ENCODE measurements at places on chromosomes 1 and 21.
A peak's percentile ranks its signal among the peaks of the same experiment; 100 is the strongest.

GRCh38 chr1:172653015-172653709, 5.7 kb upstream of the FASLG start:
- DNase-seq, result peak; percentile 61

GRCh38 chr21:46066591-46067331, 31.2 kb upstream of the COL6A2 start:
- peak; percentile 81 for DNase-seq

- no peak for DNase-seq
Measured at GRCh38 chr1:191620883-191621282, 537.4 kb upstream of the RGS18 start.

GRCh38 chr1:221449801-221450470, 292.0 kb downstream of the DUSP10 start:
- peak; percentile 69 for DNase-seq

GRCh38 chr1:153832293-153832692, 57.1 kb downstream of the SLC27A3 start:
- DNase-seq, result no peak

GRCh38 chr1:231383159-231383860, 38.8 kb downstream of the EGLN1 start:
- no peak for DNase-seq

DNA sequence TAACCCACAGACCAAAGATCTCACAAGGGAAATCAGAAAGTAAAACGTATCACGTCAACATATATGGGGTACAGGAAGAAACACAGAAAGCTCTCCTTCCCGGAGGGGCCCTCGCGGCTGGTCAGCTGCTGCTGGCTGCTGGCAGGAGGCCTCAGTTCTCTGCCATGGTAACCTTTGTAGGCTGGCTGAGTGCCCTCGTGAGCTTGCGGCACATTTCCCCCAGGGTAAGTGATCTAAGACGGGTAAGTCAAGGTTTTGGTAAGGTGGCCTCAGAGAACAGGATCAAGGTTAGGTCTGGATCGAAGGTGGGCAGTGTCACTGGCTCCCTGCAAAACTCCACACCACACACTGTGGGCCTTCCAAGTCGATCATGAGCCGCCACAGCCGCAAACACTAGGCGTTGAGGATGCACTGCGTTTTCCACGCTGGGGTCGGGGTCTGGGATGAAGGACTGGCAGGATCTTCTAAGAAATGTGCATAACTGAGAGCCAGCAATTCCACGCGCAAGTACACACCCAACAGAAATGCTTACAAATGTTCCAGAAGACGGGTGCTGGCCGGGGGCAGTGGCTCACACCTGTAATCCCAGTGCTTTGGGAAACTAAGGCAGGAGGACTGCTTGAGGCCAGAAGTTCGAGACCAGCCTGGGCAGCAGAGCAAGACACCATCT, 33.9 kb downstream of the WDR4 start:
- DNase-seq, result peak; percentile 54

DNA sequence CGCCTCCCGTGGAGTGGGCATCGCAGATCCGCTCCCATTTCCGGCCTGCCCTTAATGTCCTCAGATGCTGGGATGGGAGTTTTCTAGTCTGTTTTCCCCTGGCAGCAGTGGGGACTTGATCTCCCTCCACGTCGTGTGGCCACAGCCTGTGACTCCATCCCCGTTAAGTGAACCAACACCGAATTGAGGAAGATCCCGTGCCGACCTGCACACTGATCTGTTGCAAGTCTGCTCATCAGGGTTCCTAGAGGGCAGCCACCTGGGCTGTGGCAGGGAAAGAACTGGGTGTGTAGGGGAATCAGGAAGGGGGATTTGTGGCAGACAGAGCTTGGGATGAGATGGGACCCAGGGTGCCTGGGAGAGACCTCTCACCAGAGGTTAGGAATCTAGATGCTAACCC, 23.3 kb upstream of the CDK18 start:
- no peak for DNase-seq

DNA sequence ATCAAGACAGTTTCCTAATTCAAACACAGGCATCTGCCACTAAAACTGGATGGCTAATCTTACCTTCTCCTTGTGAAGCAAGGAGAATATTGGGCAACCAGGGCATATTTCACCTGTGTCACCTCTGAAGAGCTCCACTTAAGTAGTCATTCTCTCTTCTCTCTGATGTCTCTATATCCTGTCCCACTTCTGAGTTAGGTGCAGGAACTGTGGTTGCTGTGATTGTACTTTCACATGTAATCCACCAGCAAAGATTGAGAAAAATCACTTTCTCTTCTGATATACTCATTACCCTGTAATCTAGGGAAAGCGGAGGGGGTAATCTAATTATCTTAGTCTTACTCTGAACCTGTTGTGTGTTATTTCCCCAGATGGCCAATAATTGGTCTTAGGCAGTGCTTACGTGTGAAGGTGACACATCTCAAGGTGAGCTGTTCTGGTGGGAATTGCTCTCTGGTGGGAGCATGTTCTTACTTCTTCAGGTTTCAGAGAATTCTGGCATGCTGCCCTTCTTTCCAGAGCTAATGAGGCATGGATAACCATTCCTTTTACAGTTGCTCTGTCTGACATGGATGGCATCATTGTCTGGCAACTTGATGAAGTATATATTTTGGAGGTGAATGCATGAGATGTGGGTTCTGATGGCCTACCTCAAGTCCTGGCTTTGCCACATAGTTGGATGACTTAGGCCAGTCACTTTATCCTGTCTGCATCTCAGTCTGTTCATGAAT, 12.0 kb downstream of the XCL2 start:
- no peak for DNase-seq

DNA sequence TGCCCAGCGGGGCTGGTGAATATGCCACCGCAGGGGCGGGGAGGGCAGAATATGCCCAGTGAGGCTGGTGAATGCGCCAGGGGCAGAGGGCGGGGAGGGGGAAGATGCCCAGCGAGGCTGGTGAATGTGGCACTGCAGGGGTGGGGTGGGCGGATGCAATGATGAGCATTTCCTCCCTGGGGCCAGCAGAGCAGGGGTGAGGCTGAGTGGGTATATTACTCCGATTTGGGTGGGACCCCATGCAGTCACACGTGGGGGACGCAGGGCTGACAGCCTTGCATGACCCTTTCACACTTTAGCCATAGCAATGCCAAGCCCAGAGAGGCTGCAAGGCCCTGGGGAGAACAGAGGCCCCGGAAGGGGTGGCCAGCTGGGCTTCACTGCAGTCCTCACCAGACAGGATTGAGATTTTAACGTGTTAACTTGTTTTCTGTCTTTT, 9.3 kb upstream of the SLX9 start:
- DNase-seq, result no peak

- no peak for DNase-seq
Measured at GRCh38 chr1:28833381-28833780, 21.4 kb downstream of the OPRD1 start.

DNA sequence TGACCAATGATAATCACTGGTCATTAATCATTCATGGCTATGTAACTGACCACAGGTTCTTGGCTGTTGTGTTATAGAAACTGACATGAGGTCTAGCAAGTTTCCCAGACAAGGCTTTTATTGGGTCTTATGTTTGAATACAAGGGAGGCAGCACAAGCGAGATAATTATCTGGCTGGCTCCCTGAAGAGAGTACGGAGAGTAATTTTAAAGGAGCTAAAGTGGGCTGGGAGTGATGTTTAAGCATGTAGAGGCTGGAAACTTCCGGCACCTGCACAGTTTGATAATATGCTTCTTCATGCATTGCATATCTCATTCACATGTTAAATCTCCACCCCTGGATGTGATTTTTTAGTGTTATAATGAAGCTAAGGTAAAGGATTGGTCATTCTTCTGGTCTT, 116.2 kb upstream of the KCNK1 start:
- DNase-seq, result no peak

DNA sequence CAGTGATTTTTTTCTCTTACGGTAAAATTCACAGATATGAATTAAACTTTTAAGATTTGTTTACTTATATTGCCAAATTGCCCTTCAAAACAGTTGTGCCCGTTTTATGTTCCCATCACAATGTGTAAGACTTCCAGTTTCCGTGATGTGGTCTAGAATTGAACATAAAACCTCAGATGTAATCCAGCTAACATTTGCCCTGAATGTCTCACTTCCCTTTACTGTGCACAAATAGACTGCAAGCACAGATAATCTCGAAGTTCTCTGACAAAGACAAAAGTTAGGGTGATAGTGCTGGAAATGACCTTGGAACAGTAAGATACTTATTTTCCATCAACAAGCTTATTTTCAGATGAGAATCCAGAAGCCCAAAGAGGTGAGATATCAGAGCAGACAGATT, 177.5 kb downstream of the ZZZ3 start:
- DNase-seq, result no peak

- DNase-seq, result no peak
Measured at GRCh38 chr1:116737855-116738321, 16.3 kb upstream of the CD2 start.

DNA sequence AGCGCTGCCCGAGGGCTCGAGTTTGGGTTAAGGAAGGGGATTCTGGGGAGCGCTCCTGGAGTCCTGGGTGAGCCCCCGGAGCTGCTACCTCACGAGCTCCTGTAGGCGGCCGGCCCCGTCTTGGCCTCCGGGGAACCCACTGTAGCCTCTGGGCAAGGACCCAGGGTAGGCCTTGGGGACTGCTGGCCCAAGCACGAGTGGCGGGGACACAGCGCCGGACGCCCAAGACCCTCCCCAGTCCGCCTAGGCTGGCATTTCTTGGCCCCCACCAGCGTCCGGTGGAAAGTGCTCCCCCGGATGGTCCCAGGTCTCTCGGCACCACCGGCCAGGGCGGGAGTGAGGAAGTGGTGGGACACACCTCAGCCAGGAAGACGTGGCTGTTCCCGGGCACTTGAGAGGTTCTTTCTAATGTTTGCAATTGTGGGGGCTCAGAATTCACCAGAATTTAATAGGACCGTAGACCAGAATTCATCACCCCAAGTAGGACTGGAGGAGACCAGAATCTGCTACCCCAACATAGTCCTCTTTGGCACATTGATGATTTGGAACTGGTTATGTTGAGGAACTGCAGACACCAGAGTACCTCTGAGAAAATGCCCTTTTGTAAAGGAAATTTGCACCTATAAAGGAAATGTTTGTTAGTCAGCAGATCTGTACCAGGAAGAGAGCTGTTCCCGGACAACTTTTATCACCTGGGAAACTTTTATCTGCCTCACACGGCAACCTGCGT, 622 bp upstream of the TMPRSS2 start:
- no peak for DNase-seq

GRCh38 chr1:2115702-2116341, 65.6 kb downstream of the PRKCZ start:
- no peak for DNase-seq

DNA sequence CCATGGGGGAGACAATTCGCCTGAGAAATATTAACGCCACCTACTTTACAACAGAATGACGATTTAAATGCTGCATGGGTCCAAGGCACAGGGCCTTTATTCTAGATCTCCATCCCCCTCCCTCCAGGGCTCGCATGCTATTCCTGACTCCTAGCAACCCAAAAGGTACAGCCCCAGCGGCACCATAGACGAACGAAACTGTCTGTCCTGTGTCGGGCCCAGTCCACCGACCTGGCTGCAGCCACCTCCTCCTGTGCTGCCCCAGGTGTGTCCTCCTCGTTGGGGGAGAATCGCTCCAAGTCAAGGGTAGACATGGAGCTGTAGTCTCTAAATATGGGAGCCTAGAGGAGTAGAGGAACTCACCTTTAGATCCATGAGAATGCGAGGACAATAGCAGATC, 196.5 kb downstream of the TOMM20 start:
- no peak for DNase-seq

GRCh38 chr1:53947172-53947907, 1.2 kb downstream of the LRRC42 start:
- no peak for DNase-seq

GRCh38 chr1:157198619-157199420, 60.6 kb upstream of the ETV3 start:
- DNase-seq, result no peak

- no peak for DNase-seq
Measured at GRCh38 chr1:240935920-240936319, 324.0 kb upstream of the GREM2 start.

DNA sequence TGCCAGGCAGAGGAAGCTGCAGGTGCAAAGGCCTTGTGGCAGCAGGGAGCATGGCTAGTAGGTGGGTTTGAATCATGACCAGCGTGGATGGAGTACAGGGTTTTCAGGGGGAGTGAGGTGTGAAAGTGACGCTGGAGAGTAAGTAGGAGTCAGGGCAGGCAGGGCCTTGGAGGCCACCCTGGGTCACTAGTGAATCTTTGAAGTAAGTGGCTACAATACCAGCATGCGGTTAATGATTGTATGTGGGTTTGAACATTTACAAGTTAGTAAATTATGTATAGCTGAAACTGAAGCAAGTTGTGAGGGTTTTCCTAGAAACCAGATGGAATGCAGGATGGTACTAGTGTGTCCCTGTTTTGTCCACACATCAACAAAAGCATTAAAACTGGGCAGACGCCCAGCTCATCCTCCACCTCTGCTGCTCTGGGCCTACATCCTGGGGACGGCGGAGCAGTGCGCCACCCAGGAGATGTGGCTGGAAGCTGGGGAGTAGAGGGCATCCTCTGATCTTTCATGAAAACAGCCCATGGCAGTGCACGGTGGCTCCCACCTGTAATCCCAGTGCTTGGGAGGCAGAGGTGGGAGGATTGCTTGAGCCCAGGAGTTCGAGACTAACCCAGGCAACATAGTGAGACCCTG, 41.2 kb upstream of the B3GALNT2 start:
- no peak for DNase-seq

DNA sequence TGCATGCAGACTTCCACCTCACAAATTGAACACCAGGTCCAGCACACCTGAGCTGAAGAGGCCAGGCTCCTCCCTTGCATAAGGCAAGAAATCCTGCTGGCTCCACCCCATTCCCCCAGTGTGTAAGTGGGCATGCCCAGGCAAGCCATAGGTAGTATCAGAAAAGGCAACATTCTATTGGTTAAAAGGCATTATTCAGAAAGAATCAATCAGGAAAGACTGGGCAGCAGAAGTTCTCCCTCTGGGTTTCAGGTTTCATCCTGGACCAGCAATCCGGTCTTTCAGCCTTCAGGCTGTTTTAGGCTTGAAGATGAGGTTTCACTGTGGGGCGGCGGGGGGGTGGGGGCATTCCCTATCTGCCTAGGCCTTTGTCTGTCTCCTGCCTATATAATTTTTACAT, 42.0 kb upstream of the LHX8 start:
- DNase-seq, result no peak

DNA sequence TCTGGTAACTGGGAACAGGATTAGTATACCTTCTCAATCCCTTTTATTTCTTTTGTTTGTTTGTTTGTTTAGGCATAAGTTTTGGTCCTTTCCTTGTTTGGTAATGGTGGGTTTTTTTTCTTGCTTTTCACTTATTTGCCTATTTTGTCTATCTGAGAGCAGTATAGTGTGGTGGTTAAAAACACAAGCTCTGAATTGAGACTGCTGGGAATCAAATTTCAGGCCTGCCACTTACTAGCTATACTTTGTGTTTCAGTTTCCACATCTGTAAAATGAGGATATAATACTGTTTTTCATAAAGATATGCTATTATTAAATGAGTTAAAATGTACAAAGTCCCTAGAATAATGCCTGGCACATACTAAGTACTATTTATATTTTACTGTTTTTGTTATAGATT, 81.6 kb upstream of the IVNS1ABP start:
- no peak for DNase-seq

Data from fibroblast of the aortic adventitia (primary cell).